ENCODE measurements at places on chromosomes 7 and 10.

DNA sequence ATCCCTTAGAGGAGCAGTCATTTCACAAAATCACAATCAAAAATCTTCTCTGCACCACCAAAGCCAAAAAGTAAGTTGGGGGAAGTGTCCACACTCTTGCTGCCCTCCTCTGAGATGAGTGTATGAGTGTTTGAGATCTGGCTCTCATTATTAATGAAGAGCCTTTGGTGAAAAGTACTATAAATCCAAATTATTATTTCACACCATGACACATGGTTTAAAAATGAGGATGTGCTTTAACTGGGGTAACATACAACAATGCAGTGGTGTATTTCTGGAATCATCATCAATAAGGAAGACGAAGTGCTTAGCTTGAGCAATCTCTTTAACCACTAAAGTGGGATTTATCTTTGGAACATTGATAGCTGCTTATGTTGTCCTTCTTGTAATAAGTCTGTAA, 114.2 kb upstream of the ADAM12 start:
- no peak for DNase-seq

GRCh38 chr7:32390210-32390609, 100.0 kb downstream of the LSM5 start:
- no peak for DNase-seq

DNA sequence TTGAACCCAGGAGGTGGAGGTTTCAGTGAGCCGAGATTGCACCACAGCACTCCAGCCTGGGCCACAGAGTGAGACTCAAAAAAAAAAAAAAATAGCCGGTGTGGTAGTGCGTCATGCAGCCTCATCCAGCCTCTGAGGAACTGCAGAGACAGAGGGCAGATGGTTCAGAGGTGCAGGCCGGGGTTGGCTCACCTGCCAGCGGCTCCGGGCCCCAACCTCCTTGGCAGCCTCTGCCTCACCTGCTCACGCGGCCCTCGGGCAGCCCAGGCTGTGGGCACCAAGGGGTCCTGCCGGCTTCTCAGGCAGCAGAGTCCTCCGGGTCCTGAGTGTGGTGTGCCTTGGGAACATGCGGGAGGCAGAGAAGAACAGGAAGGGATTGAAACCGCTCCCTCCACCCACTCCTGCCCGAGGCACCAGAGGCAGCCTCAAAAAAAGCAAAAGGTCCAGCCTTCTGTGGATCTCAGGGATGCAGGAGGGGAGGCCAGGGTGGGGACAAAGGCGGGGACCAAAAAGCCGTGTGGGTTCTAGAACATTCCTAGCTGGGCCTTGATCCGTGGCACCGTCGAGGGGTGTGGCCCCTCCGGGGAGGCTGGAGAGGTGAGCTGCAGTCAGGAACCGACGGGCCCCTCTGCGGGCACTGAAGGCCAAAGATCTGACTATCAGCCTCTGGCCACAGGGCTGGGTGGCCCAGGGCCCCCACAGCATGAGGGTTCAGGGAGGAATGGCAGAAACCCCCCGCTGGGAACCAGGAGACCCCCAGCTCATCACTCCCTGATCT, 55.4 kb upstream of the DNAJB6 start:
- no peak for DNase-seq

- DNase-seq: no peak
Measured at GRCh38 chr7:141495057-141495456, 56.2 kb upstream of the AGK start.

DNA sequence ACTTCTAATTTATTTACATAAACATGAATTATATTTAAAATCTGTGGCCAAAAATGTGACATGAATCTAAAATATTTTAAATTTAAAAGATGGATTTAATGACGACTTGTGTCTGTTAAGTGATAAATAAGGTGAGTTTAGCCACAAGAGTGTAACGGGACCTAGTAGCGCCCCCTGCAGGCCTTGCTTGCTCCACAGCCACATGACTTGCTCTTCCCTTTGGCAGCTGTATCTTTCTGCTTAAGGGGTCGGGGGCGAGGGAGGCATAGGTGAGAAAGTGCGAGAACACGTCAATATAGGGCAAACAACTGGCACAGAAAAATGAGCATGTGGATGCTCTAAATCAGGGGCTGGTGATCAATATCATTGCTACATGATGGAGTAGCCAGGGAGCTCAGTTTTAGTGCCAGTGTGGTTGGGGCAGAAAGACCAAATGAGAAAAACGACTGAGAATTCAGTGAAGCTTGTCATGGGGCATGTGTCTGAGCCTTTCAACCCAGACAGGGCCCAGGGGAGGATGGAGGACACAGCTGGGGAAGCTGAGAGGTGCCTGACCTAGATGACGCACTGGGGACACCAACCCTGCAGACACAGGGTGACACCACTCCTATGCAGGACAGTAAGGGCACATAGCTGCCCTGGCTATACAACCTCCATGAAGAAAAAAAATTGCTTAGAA, 49.8 kb downstream of the PAXIP1 start:
- DNase-seq: peak; percentile 57

DNA sequence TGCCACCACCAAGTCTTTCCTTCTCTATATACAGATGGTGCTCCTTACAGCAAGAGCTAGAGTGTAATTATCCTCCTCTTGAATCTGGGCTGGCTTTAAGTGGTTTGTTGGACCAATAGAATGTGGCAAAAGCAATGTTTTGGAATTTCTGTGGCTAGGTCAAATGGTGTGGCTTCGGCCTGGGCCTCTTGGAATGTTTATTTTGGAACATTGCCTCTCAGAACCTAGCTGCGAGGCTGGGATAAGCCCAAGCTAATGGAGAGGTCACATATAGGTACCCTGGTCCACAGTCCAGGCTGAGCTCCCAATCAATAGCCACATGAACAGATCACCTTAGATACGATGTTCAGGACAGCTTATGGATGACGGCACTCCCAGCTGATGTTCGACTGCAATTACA, 556.7 kb downstream of the TYW1 start:
- no peak for DNase-seq

DNA sequence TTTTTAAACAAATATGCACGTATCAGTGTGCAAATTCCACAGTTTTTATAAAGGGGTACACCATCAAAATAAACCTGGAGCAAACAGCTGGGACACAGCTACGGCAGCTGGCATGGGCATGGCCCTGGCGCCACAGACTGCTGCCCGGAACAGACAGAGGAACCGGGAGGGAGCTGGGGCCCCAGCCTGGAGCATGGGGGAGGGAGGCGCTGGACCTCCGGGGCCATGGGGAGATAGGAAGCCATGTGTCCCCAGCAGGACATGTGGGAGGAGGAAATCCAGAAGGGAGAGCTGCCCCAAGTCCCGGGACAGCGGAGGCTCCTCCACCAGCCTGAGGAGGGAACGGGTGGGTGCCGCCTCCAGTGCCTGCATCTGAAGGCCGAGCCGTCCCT, 180.1 kb downstream of the MAD1L1 start:
- no peak for DNase-seq

- DNase-seq: no peak
Measured at GRCh38 chr10:124288486-124288885, 130.2 kb downstream of the OAT start.

DNA sequence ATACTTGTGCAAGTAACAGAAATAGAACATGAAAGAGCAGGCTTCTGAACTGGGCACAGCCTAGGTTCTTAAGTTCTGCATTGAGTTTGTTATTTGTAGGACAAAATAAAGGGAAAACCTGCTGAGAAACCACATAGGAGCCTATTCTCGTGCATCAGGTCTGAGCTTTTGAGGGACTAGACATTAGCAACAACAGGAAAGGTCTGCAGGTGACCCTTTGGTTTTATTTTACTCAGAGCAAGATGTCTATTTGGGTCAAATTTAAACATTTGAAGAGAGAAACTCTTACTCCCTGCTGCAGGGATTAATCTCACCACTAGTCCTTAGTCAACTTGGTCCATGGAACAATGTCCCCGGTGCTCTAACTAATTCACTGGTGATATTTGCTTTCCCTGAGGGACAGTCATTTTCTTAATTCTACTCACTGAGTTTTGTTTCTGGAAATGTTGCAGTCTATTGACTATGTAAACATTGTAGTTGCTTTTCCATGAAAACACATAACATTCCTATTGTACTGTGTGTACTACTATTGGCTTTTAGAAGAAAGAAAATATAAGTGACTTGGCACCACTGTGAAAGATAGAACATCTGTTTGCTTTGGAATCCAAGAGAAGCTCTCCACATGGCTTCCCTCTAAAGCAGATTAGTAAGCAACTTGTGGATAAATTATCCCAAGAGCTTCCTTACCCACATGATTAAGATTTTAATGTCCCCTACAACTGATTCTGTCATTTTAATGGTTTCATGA, 108.2 kb downstream of the CHRM2 start:
- no peak for DNase-seq

DNA sequence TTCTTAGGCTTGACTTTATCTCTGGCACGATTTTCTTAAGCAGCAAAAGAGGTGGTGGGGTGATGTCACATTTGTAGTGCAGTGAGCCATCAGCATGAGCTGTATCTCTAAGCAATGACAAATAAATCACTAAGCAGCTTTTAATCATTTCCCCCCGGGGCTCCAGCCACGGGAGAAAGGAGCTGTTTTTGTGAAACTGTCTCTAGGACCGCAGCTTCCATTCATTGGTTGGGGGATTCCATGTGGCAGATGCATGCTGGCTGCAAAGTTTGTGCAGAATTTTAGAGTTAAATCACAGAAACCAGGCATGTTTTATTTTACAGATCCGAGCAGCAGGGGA, 464 bp downstream of the KIAA1217 start:
- peak; percentile 77 for DNase-seq

DNA sequence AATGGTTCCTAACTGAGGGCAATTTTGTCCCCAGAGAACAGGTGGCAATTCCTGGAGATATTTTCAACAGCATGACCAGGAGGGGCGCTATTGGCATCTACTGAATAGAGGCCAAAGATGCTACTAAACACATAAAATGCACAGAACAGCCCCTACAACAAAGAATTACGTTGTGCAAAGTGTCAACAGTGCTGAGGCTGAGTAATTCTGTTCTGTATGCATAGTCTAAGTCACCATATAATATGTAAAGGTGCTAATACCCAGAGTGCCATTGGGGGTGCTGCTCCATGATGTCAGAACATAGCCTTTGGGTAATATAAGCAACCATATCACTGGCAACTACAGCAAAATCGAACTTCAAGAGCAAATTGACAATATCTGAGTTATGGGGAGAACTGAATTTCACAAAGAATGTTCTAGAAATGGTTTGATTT, 213.3 kb upstream of the PHYHIPL start:
- no peak for DNase-seq

DNA sequence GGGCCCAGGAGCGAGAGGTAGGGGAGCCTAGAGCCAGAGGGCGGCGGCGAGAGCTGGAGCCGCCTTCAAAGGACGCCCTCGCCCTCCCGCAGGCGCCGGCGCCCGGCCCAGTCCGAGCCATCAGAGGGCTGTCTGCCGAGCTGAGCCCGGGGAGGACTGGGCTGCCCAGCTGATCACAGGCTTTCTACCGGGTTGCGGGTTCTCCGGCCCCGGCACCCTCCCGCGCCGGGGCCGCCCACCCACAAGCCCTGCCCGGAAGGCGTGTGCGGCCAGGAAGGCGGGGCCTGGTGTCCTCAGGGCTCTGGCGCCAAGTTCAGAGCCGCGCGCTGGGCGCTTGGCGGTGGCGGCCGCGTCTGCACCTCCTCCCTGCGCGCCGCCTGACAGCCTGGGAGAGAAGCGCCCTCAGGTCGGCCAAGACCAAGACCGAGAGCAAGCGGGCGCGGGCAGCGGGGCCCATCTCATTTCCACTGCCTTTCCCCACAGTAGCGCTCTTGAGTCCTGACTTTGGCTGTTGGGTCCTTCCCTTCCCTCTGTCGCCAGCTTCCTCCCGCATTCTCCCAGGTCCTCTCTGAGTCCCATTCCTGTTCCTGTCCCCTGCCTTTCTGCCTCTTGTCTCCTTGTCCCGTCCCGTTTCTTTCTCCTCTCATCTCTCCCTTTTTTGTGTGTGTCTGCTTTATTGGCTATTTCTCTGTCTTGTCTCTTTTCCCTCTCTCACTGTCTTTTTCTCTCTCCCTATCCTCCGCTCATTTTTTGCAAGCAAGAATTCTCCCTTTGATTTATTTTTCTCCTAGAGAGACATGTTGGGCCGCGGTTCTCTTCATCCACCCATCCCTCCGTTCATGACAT, 60.6 kb upstream of the MSMB start:
- DNase-seq: peak; percentile 59

DNA sequence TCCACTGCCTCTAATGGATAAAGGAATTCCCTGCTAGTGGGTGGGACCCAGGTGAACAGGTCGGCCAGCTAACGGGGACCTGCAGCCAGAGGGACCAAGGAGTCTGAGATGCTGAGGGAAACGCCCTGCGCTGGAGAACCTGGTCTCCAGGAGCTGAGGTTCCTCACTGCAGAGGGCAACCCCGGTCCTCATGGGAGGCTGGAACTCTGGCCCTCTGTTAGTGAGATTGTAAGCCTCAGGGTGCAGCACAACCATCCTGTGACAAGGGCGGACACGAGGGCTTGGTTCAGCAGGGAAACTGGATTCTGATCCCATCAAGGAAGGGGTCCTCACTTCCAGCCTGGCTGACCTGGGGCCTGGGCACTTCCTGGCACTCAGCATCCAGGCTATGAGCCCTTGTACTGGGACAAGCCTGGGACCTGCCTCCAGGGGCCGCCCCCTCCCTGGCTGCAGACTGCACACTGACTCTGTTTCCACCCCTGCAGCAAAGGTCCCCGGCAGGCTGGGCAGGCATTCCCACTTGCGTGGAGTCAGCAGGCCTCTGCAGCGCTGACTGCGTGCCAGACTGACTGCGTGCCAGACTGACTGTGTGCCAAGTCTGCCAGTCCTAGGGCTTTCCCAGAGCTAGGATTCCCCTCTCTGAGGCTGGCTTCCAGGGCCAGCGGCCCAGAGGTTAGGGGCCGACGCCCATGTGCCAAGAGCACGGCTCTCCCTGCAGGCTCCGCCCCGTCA, 143.2 kb downstream of the MAPK8 start:
- DNase-seq: no peak

Data from activated CD4-positive, alpha-beta T cell treated with anti-CD3 and anti-CD28 coated beads, Interleukin-10, Interleukin-2, amounts not matched to agents 100 ng/mL and 50 ng/mL, durations not matched to agents 16 hours and 8 hours (primary cell).